Daoy (cell line): ENCODE measurements at places on chromosomes 6 and 20. TPM values are rescaled to one million over a fixed set of nuclear protein-coding genes. Genes with fewer than 3 reads are reported as not detected.

- DNase-seq = no peak
Measured at GRCh38 chr20:43023836-43024235, 165.9 kb downstream of the PTPRT start.

- no peak for DNase-seq
Measured at GRCh38 chr20:16158976-16159286, 414.3 kb downstream of the KIF16B start.

DNA sequence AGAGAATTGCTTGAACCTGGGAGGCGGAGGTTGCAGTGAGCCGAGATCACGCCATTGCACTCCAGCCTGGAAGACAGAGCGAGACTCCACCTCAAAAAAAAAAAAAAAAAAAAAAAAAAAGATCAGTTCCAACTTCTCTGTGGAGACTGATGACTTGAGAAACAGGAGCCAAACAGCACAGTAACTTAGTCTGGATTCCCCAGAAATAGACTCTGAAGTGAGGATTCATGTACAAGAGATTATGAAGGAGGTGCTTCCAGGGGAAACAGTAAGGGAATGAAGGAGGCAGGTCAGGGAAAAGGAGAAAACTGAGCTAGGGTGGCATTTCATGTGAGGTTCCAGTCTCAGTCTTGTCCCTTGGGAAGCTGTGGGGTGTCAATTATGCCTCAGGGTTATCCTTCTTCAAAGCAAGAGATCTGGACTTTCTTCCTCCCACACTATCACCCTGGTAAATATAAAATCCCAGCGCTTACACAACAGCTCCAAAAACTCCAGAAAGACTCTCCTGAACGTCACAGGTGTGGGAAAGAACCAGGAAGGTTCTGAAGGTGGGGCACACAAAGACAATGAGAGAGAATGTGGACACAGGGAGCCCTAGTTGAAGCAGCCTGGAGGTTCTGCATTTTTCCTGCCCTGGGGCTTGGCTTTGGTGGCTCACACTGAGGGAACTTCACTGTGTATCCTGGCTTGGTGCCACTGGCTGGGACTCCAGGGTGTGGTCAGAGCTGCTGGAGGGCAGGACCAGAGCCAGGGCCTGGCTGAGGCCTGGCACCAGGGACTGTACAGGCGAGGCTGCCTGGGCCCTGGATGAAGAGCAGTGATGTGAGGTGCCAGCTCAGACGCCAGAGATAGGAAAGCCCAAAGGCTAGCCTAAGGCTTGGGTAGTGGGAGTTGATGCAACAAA, 46.8 kb downstream of the PCNA start:
- DNase-seq = peak; percentile 89

- DNase-seq = no peak
Measured at GRCh38 chr6:159395609-159396008, 226.4 kb downstream of the FNDC1 start.

The KCNK5 gene
- total RNA-seq = 5.2 and 7.1 TPM in 2 replicates

DNA sequence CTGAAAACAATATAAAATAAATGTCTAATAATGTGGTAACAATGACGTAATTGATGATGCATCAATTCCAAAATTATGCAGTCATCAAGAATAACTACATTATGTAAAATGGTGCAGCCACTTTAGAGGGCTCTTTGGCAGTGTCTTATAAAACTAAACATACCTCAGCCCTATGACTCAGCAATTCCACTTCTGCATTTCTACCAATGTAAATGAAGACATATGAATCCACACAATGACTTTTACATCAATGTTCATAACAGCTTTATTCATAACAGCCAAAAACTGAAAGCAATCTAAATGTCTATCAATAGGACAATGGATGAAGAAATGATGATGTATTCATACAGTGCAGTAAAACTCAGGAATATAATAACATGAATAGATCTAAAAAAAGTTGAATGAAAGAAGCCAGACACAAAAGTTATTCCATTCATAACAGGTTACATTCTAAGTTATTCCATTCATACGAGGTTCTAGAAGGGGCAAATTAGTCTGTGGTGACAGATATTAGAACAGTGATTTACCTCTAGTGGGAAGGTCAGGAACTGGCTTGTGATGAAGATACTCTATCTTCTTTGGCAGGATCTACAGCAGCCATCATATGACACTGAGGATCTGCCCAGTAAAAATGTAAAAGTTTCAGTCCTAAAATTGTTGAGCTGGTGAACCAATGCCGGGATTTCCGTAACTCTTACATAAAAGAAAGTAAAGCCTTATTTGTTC, 396.1 kb downstream of the PLCB1 start:
- DNase-seq = peak; percentile 19
